NCI-H2107 (cell line): ENCODE measurements at places on chromosomes 3 and 15.

DNA sequence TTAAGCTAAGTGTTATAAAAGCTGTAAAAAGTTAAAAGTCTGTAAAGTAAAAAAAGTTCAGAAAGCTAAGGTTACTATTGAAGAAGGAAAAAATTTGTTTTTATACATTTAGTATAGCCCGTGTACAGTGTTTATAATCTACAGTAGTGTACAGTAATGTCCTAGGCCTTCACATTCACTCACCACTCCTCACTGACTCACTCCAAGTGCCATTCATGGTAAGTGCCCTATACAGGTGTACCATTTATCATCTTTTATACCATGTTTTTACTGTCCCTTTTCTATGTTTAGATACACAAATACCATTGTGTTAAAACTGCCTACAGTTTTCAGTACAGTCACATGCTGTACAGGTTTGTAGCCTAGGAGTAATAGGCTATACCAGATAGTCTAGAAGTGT, 8.8 kb downstream of the CCDC71 start:
- DNase-seq: no peak

DNA sequence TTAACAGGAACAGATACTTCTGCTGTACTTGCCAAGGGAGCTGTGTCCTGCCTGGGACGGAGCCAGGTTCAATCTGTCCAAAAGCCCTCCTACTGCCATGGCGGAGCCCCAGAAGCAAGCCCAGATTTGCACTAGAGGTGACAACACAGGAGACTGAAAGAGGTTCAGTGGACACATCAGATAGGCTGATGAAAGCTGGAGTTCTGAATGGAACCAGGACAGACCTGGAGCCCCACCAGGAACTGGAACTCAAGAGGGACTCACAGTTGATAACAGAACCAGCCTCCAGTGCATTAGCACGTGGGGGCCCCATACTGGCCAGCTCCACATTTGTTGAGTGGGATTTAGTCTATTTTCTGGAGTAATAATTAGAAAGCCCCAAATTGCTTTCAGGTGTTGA, 315.5 kb downstream of the ARRDC4 start:
- no peak for DNase-seq

GRCh38 chr3:22364851-22365250, 613.8 kb upstream of the ZNF385D start:
- DNase-seq: no peak

- no peak for DNase-seq
Observed at GRCh38 chr3:188296761-188297612, 143.0 kb downstream of the LPP start.

DNA sequence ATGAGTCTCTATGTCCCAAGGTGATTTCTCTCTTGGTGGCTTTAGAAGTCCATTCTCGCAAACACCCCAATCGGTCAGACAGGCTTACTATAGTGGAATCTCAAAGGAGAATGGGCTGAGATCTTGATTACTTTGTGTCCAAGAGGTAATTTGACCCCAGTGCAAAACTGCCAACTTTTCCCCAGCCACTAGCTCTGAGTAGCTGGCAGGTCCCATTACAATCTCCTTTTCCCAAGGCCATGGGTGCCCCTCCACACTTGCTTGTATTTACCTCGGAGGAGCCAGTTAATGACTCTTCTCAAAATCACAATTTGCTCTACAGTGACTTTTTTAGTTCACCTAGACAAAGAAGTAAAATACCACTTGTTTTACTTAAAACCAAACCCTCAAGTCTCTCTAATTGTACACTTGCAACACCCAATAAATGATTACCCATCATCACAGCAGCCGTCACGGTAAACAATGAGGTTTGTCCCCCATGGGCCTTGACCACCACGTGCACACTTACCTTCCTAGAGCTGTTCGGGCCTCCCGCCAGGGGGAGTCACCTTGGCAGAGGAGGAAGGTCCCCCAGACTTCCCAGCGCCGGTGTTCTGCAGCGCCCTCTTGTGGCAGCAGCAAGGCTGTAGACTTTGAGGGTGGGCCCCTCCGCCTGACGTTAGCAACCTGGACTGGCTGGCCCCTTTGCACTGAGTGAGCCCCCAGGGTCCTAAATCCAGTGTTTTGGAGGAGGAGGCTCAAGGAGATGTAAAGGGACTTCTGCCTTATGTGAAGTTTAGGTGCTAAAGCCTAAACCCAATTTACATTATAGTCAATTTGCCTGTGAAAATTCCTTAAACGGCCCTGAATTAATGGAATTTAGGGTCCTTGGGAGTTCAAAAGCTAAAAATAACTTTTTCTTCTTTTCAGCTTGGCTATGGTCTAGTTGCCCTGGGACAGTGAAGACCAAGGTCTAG, 18.7 kb upstream of the HDAC11 start:
- no peak for DNase-seq

- DNase-seq: no peak
Observed at GRCh38 chr3:61620073-61620472, 58.7 kb downstream of the PTPRG start.

- DNase-seq: no peak
Observed at GRCh38 chr15:77455696-77456321, 35.1 kb downstream of the HMG20A start.

- no peak for DNase-seq
Observed at GRCh38 chr15:40016224-40016865, 22.6 kb downstream of the SRP14 start.

- no peak for DNase-seq
Observed at GRCh38 chr3:197372047-197372661, 73.7 kb upstream of the DLG1 start.

DNA sequence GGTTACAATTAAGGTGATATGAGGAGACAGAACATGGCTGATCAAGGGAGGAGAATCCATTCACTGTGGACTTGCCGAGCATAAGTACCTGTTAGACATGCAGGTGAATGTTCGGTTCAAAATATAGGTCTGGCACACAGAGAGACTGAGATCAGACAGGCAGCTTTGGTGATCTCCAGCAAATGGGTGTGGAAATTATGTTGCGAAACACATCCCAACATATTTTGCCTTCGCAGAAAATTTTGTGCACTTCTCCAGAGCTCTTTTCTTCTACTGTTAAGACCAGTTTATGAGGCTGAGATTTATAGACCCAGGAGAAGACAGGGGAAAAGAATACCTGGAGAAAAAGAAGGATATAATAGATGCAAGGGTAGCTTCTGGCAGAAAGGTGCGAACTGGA, 183.2 kb downstream of the NEK10 start:
- DNase-seq: no peak

GRCh38 chr15:43771816-43772215, 5.0 kb downstream of the ELL3 start:
- no peak for DNase-seq

DNA sequence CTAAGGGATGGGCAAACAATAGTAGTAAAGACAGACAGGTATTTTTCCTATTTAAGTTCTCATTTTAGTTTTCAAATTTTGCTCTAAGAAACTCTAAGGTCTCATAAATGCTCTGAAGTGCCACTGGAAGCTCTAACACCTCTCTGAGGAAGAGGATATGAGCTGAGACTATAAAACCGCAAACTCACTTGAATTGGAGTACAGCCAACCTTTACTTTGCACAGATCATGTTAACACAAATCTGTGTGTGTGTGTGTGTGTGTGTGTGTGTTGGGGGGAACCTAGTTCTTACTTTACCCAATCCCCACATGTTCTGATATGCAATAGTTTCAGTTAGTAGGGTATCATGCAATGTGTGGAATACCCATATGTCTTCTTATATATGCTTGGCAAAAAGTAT, 446.8 kb downstream of the CHL1 start:
- DNase-seq: no peak

GRCh38 chr3:25536521-25537391, 108.7 kb downstream of the RARB start:
- no peak for DNase-seq

GRCh38 chr3:78972617-78973301, 795.0 kb downstream of the ROBO1 start:
- no peak for DNase-seq

DNA sequence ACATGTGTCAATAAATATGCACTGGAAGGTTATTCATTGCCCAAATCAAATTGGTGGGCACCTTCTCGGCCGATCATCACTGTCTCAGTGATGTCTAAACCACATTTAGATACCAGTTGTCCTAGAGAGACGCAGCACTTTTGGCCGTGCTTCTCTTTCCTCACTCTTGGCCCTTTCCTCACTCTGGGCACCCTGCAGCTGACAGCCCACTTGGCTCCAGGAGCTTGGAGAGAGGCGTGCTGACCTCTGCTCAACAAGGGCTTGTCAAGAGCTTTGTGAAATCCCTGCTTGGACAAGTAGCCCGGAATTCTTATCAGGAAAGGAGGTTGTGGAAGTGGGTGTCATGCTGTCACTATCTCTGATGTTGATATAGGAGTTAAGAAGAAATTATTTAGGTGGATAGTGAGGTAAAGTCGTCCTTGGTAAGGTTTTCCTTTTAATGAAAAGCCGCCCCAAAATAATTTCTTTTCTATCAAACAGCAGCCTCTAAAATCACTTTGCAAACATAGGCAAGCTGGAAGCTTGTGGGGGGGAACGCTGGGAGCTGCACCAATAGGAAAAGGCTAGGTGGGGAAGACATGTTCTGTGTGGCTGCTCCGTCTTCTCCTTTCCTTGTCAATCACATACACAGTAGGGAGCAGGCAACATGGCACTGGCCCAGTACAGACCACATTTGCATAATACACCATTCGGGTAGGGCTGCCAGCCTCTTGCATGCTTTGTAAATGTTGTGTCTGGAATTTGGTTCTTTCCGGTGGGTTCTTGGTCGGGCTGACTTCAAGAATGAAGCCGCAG, 126.8 kb upstream of the UBE3A start:
- DNase-seq: no peak

DNA sequence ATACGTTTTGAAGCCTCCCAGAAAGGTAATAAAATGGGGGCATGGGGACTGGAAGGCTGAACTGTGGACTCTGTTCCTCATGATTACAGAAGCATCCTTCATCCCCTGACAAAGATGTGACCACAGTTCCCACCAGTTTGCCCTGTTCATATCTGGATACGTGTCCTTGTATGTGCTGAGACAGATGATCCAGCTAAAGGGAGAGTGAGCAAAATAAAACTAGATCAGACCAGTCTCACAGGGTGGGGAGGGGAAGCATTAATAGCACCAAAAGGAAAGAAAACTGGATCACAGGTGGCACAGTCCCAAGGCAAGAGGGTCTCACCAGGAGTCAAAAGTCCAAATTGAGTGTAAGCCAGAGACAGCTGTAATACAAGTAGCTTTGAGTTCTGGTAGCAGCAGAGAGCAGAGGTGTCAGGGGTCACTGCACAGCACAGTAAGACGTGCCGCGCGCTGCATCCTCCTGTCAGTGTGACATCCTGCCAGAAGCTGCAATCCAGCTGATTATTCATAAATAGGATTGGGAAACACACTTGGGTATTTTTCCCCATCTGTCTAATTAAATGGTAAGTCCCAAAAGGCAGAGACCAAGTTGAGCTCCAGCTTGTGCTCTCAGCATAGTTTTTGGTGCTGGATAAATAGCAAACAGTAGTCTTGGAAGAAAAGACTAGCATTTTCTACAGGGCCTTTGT, 560.0 kb upstream of the CFAP20DC start:
- no peak for DNase-seq

DNA sequence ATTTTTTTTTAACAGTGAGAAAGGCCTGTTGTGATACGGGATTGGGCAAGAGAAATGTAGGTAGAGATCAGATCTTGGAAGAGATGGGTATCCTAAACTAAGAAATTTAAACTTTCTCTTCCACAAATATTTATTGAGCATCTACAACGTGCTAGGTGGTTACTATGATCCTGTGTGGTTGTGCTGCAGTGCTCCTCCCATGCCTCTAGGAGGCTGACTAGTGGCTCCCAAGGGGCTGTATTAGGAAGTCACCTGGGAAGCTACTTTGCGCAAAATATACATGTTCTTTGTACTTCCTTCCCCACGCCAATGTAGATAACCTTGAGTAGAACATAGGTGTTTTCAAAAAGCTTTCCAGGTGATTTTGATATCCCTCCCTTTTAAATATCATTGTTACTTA, 27.2 kb downstream of the USP3 start:
- DNase-seq: no peak

- no peak for DNase-seq
Observed at GRCh38 chr3:116842254-116842957, 132.8 kb downstream of the TUSC7 start.

- no peak for DNase-seq
Observed at GRCh38 chr15:42046597-42046996, 25.8 kb upstream of the PLA2G4E start.

DNA sequence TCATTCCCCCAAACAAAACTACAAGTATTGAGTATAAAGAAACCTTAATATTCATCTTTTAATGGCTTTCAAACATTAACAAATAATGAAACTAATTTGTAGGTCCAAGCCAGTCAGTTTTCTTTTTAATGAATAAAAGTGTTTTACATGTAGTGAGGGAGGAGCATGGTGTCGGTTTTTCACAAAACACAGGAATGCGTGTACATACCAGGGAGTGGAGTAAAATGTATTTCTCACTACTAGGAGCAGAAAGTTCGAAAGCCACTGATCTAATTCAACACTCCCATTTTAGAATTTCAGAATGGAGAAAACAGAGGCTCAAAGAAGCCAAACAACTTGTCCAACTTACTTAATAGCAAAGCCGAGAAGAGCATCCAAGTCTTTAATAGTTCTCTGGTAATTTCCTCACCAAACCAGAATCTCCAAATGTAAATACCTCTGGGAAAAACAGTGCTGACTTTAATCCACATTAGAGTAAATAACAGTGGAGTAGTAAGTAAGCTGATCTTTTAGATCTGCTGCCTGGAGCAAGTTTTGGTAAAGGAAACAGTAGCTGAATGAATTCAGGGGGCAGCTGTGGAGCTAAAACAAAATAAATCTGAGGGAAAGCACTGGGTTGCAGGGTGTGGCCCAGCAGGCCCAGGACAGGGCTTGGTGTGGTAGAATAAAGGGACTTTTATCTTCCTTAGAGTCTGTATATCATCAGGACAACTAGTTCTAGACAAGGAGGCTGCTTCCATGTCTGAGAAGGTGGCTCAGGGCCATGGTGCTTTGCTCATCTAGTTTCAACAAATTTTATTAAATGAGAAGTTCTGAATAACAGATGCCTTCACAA, 7.9 kb downstream of the ANP32A start:
- DNase-seq: no peak

DNA sequence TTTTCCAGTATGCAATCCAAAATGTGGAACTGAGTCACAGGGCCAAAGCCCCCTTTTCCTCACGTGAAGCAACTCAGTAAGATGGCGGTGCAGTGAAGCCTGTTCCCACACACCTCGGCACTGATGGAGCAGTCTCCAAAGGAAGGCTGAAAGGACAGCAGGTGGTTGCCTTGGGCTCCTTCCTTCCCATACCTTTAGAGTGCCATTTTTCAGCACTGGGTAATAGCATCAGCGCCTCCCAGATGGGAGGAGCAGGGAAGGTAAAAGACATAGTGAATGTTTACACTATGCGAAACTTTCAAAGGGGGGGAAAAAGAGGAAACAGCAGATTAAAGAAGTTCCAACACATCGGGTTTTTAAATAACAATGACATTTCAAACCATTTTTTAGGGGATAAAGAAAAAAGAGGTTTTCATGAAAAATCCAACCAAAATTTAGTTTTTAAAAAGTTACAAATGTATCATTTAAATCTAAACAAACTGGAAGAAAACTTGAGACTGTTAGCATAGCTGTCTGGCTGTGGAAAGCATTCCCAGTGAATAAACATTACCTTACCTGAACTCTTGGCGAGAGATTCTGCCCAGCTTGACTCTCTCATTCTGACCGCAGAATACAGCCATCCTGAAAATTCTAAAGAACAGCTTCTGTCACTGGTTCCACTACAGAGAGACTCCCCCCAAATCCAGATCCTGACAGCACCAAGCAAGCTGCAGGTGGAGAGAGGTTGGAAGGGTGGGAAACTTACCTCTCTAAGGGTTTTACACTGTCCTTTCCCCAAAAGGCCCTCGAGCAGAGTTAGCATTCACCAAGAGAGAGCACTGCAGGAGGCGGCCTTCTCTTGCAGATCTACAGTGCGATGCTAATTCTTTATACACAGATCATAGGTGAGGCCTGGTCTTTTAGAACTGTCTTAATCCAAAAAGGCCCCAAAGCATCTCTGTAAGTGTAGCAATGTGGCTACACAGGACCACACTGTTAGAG, 32.6 kb downstream of the ABCC5 start:
- DNase-seq: no peak
